Left hindlimb (tissue), 1 donor: ENCODE measurements at places on chromosomes 16 and 17.

DNA sequence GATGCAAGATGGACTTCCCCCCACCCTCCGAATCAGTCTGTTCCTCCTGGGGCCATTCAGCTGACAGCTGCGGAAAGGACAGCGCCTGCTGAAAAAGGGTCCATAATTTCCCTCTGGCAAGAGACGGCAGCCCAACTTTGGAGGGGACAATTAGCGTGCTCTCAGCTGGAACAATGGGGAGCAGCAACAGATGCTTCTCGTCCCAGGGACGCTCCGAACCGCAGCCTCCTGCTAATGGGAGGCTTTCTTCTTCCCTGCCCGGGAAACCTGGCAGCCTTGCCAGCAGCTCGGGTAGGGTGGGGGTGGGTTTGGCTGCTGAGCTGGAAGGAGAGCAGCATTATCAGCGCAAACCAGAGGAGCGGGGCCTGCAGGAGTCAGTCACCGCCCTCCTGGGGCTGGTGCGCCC lies 500.0 kb upstream of the SALL1 start:
- DNase-seq, result no peak

DNA sequence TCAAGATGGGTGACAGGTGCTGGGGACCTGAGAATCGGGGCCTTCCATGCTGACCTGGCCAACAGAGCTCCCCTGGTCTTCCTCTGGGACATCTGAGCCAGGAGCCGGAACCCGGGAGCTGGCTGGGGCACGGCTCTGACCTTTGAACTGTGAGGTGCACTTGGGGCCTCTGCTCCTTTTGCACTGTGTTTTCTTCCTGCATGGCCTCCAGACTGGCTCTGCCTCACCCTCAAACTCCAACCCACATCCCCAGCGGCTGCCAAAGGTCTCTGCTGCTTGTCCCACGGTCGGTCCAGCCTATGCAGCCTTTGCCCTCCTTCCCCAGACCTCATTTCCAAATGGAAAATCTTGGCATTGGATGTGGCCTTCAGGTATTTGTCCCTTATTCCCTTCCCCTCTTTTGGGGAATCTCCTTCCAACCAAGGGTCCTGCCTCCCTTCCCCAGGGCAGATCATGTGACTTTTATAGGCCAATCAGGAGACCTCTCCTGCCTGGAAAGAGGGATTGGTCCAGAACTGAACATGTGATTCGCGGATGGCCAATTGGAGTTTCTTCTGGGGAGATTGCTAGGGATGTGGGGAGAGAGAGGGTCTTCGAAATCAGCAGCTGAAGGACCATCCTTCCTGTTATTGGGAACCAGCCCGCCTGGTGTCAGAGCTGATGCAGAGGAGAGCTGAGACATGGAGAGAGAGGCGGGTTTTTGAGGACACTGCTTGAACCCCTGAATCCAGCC lies 117.9 kb downstream of the CYLD start:
- DNase-seq, result no peak

GRCh38 chr17:48429156-48429555 lies 858 bp downstream of the SKAP1 start:
- DNase-seq, result no peak

DNA sequence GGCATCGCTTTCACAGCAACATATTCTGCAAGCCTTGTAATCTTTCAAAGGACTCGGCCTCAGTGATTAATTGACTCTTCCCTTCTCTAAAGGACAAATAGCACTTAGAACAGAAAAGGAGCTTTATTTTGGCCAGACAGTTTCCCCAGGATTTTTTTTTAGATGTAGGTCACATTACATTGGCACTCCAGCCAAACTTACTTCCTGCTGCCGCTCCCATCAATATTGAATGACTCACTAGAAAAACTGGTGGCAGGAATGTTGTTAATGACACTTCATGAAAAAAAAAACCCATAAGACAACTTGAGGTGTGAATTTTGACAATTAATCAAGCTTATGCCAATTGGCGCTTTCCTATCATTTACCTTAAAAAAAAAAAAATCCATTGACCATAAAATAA lies 432.6 kb downstream of the TOX3 start:
- DNase-seq, result no peak

- DNase-seq, result peak; percentile 49
Observed at GRCh38 chr16:11915114-11915643, 577 bp downstream of the GSPT1 start.

DNA sequence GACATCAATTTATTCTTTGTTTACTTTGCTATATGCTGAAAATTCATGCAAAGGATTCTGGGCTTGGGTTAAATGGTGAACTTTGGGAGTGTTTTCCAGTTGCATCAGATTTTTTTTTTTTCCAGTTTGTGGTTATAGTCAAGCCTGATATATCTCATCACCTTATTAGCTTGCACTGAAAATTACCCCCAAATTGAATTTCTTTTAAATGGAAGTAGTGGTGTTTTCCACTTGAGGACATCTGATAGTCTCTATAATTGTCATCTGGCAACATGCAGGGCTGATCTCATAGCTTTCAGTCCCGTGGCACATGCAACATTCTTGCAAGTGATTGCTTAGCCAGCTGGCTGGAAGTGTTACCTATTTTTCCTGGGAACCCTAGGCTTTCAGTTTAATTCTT lies 4.7 kb upstream of the KRTAP3-1 start:
- no peak for DNase-seq

DNA sequence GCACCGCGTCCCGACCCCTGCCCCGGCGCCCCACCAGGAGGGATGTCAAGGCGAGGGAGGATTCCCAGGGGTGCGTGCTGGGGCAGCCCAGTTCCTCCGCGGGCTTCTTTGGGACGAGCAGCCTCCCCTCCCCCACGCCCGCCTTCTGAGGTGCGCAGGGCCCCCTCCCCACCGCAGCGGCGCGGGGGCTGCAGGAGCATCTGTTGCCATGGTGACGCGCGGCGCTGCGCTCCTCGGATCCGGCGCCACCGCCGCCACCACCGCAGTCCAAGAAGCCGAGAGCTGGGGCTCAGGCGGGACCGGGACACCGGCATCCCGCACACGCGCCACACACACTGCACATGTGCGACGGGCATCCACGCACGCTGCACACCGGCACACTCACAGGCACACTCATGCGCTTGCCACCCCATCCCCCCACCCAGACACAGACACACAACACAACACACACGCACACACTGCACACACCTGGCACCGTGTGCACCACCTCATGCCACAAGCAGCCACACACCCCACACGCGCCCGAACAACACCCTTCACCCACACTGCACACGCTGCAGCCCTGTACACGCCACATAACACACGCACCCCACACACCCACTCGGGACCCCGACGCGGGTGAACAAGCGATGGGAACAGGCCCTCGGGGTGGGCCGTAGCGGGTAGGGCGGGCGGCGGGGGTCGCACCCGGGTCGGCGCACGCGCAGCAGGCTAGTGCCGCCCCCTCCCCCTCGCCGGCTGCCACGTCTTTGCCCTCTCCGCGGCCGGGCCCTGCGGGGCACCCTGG lies 17.0 kb downstream of the ENPP7 start:
- DNase-seq, result no peak

- no peak for DNase-seq
Observed at GRCh38 chr16:50528820-50529219, 19.4 kb upstream of the NKD1 start.

DNA sequence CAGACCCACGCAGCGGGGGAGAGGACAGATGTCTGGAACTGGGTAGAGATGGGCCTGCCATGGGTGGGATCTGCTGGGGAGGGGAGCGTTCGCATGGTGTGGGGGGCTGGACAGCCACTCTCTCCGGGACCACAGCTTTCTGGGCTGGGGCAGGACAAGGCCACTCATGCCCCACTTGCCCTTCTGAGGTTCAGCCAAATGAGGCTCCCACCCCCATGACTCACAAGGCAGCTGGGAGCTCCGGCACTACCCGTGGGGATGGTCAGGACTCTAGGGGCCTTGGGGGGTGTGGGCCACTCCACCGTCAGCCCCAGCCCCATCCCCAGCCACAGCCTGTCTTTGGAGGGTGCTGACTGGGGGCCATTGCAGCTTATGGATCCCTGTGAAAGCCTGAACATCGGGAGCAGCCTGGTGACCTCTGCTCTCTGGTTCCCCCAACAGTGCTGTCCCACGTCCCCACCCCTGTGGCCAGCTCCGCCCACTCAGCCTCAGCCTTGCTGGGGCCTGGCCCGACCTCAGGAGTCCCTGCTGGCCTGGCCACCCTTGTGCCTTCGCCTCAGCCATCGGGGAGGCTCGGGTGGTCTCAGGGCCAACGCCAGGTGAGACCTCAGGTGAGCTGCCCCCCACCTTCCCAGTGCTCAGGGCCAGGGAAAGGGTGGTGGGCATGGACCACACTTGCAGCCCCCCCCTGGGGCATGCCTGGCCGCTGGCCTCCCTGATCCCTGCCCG lies 4.7 kb upstream of the CDH15 start:
- DNase-seq, result no peak

- DNase-seq, result no peak
Observed at GRCh38 chr17:46143827-46144236, 49.4 kb downstream of the KANSL1 start.

GRCh38 chr16:57999971-58000705 lies at the start of gene ZNF319:
Gene ZNF319 (minus strand): TSS chr16:58000672. CDS start chr16:57998265, 2,407 bp downstream.
- no peak for DNase-seq

- no peak for DNase-seq
Observed at GRCh38 chr16:50808929-50809538, 67.1 kb downstream of the CYLD start.

DNA sequence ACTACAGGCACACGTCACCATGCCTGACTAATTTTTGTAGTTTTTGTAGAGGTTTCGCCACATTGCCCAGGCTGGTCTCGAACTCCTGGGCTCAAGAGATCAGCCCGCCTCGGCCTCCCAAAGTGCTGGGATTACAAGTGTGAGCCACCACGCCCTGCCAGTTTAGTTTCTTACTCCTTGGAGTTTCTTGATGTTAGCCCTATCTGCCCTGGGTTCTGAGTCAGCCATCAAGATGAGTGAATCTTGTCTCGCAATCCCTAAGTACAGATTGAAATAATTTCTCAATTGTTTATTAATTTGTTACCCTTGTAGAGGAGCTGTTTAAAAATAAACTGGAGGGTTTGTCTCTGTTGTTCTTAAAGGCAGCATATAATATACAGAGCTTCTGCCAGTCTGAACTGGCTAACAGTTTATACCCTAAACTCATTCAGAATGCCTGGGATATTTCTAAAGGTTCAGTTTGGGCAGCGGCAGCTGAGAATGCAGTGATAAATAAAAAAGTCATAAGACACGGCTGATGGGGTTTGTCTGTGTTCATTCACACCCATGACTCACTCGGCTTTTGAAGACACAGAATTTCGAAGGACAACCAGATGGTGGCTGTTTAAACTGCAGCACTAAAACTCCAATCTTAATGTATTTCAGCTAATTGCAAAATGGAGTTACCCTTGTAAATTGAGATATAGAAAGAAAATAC lies 39.6 kb downstream of the GPRC5B start:
- no peak for DNase-seq

- DNase-seq, result no peak
Observed at GRCh38 chr16:561957-562938, 2.1 kb downstream of the PRR35 start.

- no peak for DNase-seq
Observed at GRCh38 chr17:45976755-45977505, 22.1 kb upstream of the STH start.

DNA sequence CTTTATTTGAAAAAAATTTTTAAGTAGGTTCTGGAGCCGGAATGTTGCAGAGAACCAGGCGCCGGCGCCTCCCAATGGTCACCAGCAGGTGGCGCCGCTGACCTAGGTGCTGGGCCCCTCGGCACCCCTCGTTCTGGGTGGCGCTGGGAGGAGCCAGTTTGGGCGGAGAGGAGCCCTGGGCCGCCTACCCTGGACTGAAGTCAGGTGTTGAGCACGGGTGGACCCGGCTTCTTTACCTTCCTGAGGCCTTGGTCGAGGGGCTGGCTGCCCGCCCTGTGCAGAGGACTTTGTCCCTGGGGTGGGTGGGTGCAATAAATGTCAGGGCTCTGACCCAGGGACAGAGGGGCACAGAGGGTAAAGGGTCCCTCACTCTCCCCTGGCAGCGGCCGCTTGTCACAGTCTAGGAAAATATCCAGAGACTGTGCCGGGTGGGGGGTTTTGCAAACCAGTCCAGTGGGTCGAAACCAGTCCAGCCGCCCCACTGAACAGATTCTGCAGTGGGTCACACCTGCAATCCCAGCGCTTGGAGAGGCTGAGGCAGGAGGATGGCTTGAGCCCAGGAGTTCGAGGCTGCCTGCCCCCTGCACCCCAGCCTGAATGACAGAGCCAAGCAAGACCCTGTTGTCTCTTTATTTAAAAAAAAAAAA lies 30.1 kb upstream of the TNFRSF13B start:
- peak; percentile 71 for DNase-seq

- peak; percentile 80 for DNase-seq
Observed at GRCh38 chr16:31476303-31477219, 4.6 kb downstream of the TGFB1I1 start.

DNA sequence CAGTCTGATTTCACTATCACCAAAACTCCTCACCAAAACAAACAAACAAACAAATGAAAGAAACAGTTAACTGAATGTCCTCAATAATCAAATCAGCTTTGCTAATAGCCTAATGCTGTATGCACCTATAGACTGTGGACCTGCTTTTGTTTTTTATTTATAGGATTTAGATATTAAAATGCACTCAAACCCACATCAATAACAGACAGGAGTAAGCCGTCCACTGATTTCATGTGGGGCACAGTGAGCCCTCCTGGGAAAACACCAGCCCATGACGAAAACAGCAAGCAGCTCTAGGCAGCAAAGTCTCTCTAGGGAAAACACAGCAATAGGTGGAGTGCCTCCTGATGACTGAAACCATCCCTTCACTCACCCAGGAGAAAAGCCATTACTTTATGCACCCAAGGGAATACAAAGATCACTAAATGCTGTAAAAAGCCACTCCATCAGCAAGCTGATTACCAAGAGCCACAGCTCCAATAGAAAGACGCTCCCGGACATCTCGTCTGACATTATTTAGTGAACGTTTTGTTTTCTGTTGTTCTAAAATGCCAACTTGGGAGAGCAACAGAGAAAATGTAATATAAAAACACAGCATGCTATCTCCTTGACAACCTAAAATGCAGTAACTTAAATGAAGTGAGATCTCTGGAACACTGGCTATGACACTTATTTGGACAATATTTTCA lies 47.8 kb downstream of the ANKFY1 start:
- no peak for DNase-seq

DNA sequence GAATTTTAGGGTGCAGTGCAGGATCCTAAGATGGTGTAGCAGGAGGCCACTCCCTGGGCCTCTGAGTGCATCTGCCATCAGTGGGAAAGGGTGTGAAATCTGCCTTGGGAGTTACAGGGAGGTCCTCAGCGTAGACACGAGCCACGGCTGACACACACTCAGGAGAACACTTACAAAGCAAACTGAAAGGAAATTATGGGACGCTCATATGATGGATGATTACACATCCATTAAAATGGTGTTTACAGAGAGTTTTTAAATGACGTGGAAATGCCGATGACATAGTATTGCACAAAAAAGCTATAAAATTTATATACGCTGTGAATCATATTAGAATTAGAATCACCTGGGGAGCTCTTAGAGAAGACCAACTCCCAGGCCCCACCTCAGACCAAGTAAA lies 175.2 kb downstream of the CCDC182 start:
- no peak for DNase-seq

DNA sequence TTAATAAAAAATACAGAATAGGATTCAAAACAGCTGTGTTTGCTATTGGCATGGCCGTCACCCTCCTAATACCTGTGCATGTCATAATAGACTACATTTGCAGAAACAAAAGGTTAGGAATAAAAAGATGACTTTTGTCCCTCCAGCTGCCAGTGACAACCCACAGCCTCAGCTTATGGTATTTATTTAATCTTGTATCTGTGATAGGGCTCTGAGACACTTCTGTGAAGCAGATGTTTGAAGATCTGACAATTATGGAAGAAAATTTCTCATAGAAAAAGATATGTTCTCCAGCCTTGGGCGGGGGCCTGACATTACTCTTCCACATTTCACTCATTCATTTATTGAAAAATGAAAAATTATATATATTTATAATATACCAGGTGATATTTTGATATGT lies 62.2 kb downstream of the PITPNC1 start:
- no peak for DNase-seq

- no peak for DNase-seq
Observed at GRCh38 chr17:67549820-67550219, 167.9 kb upstream of the NOL11 start.
